ENCODE measurements at places on chromosomes 3 and 15. TPM values are rescaled to one million over a fixed set of nuclear protein-coding genes. Genes with fewer than 3 reads are reported as not detected.

Gene PPP1R14D
- not detected for total RNA-seq

Gene STARD9
- 8.2 TPM for total RNA-seq

Gene ABI3BP
- not detected for total RNA-seq

Gene GOLGA8T
- not detected for total RNA-seq

Gene NTRK3
- total RNA-seq = not detected

Gene STAG1
- 36.2 TPM for total RNA-seq

DNA sequence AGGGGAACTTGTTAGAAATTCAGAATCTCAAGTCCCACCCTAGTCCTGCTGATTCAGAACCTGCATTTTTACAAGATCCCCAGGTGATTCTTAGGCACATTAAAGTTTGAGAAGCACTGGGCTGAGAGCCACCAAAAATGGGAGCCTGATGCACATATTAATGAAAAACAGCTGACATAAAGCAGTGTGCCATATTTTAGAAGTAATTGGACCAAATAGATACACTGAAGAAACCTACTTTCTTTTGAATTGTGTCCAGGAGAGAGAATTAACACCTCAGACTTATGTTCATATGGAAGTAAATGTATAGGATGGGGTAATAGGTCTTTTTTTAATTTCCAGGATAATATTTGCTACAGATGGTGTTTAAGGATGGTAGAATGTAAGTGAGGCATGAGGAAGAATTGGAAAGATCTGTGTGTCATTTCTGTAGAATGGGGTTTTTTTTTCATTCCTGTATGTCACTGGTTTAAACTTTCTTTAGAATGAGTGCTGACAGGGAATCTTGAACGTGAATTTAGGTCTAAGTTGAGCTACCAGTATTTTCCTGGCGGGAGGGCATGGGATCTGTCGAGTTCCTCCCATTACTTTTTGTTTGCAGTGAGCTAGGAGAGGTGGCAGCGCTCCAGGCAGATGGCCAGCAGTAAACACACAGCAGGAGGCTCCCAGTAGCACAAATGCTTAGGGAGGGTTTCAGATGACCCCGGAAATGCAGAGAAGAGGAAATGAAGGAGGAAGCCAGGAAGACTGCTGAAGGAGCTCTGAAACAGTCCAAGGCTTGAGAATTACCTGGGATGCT lies 185.6 kb downstream of the PLCL2 start:
- no peak for DNase-seq
- H3K27me3 ChIP-seq = no peaks in the 10 kb centered on the region
- H3K4me3 ChIP-seq = no peak overlapping the region
- H3K4me1 ChIP-seq = peaks cover 18% of the 10 kb centered on the region

DNA sequence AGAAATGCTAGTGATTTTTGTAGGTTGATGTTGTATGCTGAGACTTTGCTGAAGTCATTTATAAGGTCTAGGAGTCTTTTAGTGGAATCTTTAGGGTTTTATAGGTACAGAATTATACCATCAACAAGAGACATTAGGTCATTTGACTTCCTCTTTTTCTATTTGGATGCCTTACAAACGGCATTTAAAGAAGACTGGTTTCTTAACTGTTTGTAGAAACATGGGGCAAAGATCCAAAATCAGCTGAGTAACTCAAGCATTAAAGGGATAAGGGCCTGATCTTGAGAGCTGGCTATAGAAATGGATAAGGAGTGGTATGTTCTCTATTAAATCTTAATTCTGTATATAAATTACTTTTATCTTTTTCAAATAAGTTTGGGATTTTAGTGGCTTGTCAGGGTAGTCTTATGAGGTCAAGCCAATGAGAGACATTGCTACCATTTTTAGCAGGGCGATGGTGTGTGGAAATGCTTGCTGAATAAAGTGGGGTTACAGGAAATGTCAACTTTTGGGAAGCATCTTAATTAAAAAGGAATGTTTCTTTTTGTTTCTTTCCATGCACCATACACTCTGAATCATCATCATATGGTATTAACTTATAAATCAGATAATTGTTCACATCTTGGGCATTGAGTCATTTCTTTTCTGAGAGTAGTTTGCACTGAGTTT lies 197.7 kb upstream of the GBE1 start:
- no peak overlapping the region for H3K4me3 ChIP-seq
- no peaks in the 10 kb centered on the region for H3K27me3 ChIP-seq
- no peak for DNase-seq
- H3K27ac ChIP-seq = no peak overlapping the region

- H3K36me3 ChIP-seq = peaks cover 36% of the 10 kb centered on the region
- peaks cover 45% of the 10 kb centered on the region for H3K4me1 ChIP-seq
- no peaks in the 10 kb centered on the region for H3K27me3 ChIP-seq
- H3K4me3 ChIP-seq = no peak overlapping the region
- H3K27ac ChIP-seq = no peak overlapping the region
Measured at GRCh38 chr15:69459066-69459465, 6.4 kb downstream of the RPLP1 start.

- H3K27me3 ChIP-seq = no peaks in the 10 kb centered on the region
- no peak overlapping the region for H3K4me3 ChIP-seq
- no peak for DNase-seq
- H3K27ac ChIP-seq = no peak overlapping the region
- H3K4me1 ChIP-seq = no peaks in the 10 kb centered on the region
Measured at GRCh38 chr3:161264852-161265251, 43.7 kb downstream of the NMD3 start.

GRCh38 chr3:50581459-50581842 lies 12.1 kb downstream of the HEMK1 start:
- peaks cover 70% of the 10 kb centered on the region for H3K36me3 ChIP-seq
- DNase-seq = no peak
- peaks cover 38% of the 10 kb centered on the region for H3K4me1 ChIP-seq
- H3K27ac ChIP-seq = peak overlapping the region; percentile 65
- no peaks in the 10 kb centered on the region for H3K27me3 ChIP-seq

GRCh38 chr15:65761210-65761926 lies 30.7 kb downstream of the DENND4A start:
- H3K4me3 ChIP-seq = peak overlapping the region; percentile 33
- H3K36me3 ChIP-seq = peaks cover 18% of the 10 kb centered on the region
- peak overlapping the region; percentile 70 for H3K27ac ChIP-seq
- H3K4me1 ChIP-seq = peaks cover 35% of the 10 kb centered on the region
- DNase-seq = no peak
- no peaks in the 10 kb centered on the region for H3K27me3 ChIP-seq
